ENCODE measurements at places on chromosomes 2 and 18.

DNA sequence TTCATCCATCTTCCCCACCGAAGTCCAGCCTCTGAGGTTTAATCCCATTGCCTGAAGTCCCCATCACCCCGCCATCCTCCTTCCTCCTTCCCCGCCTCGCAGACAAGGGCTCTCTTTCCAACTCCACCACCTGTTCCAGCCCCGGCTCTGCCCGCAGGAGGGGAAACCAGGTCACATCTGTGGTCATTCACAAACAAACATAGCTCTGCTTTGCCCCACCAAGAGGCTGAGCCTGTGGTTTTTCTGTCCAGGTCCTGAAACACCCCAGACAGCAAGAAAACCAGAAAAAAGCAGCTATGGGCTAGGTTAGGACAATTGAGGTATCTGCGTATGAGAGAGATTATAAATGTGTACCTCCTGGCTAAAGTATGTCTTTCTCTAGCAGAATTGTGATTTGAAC is 144.7 kb downstream of the GLI2 start:
- DNase-seq: no peak

- no peak for DNase-seq
These were observed 54.2 kb upstream of the FRZB start for GRCh38 chr2:182920631-182921056.

GRCh38 chr18:55206927-55207326 is 247.7 kb upstream of the CCDC68 start:
- no peak for DNase-seq

- DNase-seq: no peak
These were observed 54.2 kb downstream of the TMEM185B start for GRCh38 chr2:120169020-120169419.

- no peak for DNase-seq
These were observed 44.0 kb upstream of the PDCL3 start for GRCh38 chr2:100518801-100519200.

GRCh38 chr2:181106789-181107627 is 126.6 kb downstream of the UBE2E3 start:
- DNase-seq: peak; percentile 82

DNA sequence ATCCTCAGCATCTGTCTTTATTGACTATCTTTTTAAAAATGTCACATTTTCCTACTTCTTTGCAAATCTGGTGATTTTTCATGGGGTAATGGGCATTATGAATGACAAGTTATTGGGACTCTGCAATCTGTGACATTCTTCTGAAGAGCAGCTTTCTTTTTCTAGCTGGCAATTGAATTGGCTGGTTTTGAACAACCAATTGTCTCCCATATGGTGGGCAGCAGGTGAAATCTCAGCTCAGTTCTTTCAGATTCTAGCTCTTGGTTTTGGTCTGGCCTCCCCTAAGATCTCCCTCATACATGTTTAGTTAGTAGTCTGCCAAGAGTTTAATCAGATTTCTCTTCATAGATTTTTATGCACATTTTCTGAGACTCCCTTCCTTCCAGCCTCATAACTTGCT is 107.9 kb upstream of the EPB41L3 start:
- no peak for DNase-seq

GRCh38 chr2:37730037-37730818 is 58.8 kb upstream of the CDC42EP3 start:
- DNase-seq: no peak

DNA sequence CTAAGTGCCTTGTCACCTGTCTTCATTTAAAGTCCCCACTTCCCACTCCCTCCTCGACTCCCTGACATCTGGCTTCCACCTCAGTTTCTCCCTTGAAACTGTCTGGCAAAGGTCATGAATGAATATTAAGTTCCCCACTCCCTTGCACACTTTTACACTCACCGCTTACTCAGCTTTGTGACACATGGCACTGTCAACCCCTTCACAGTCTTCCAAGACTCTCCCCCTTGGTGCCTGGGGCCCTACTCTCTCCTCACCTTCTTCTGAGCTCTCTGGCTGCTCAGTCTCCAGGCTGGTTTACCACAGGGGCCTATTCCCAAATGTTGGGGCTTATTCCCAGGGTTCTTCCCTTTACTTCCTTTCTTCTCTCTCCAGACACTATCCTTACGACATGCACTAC is 17.9 kb upstream of the PTPN4 start:
- peak; percentile 51 for DNase-seq

Measured in RKO (cell line).